ENCODE measurements at places on chromosomes 7 and 10.

GRCh38 chr7:150778738-150779301 is 21.3 kb downstream of the TMEM176B start:
- DNase-seq, result peak; percentile 29

DNA sequence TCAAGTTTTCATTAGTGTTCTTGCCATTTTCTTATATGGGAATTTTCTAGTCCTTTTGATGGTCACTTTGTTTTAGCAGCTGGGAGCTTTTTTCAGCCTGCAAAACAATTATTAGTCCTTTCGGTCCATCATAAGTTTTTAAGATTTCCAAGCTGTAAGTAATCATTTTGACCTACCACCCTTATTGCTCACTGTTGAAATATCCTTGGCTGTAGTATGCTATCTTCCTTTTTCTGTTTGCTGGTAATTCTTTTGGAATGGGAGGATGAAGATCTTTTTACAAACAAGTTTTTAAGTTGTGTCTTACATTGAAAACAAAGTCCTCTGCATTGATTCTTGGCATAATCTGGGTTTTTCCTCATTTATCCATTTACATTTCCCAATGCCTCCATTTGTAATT is 24.0 kb downstream of the BZW2 start:
- no peak for DNase-seq

DNA sequence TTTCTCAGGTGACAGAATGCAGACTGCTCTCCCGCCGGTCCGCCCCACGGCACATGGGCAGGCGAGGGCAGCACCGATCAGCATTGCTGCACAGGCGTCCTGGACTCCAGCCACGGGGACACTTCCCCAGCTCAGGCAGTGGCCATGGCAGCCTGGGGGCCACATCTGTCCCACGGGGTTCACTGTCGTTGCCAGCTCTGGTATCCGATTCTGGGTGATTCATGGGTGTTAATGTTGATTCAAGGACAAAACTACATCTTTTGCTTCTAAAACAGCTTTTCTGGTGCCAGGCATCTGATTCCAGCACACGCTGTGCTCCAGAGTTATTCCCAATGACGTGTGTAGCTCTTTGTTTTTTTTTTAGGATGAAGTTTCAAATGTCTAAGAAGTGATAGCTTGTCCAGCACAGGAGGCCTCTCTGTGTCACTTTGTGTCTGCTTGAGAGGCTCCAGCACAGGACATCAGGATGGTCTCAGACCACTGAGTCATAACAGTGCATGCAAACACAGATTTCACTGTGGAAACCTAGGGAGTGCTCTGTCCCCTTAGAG is 218.0 kb downstream of the WDR37 start:
- no peak for DNase-seq

- DNase-seq, result no peak
Observed at GRCh38 chr7:122643250-122643649, 55.7 kb downstream of the RNF133 start.

GRCh38 chr10:32298075-32298812 is 48.7 kb downstream of the EPC1 start:
- DNase-seq, result no peak

GRCh38 chr10:52346394-52347326 is 32.6 kb downstream of the DKK1 start:
- no peak for DNase-seq

DNA sequence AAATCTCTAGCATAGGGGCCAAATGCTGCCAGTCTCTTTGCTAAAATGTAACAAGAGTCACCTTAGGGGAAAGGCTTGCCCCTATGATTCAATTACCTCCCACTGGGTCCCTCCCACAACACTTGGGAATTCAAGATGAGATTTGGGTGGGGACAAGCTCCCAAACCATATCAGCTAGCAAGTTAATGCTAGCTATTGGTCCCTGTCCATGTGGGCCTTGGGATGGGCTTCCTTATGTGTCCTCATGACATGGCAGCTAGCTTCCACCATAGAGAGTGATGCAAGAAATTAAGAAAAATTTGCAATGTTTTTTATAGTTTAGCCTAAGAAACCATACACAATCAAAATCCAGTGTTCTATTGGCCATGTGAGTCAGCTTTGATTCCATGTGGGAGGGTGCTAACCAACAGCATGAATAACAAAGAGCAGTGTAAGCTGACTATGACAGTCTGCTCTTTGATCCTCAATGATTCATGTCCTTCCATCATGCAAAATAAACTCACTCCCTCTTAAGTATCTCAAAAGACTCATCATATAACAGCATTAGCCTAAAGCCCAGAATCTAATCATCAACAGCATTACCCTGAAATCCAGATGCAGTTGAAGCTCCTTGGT is 21.7 kb upstream of the ZNF365 start:
- no peak for DNase-seq

DNA sequence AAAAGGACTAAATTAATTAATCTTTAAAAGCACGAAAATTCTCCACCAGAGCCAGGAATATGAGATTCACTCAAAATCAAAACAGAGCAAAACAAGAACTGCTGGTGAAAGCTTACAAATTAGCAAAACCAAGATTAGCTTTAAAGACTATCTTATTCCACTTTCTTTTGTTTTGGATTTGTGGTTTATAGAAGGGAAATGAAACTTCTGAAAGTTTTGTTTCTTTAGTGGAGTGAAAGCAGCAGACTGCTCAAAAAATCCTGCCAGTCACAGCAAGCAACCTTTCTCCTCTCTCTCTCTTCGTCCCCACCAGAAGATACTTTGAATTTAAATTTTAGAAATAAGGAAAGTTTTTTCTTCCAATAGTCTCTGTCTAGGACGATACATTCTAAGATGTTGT is 7.8 kb downstream of the ACTA2 start:
- DNase-seq, result no peak

- DNase-seq, result no peak
Observed at GRCh38 chr7:22481726-22482125, 18.3 kb downstream of the STEAP1B start.

GRCh38 chr10:98370831-98371820 is 43.9 kb downstream of the PYROXD2 start:
- no peak for DNase-seq

GRCh38 chr7:131508754-131509486 is 47.5 kb downstream of the PODXL start:
- no peak for DNase-seq

DNA sequence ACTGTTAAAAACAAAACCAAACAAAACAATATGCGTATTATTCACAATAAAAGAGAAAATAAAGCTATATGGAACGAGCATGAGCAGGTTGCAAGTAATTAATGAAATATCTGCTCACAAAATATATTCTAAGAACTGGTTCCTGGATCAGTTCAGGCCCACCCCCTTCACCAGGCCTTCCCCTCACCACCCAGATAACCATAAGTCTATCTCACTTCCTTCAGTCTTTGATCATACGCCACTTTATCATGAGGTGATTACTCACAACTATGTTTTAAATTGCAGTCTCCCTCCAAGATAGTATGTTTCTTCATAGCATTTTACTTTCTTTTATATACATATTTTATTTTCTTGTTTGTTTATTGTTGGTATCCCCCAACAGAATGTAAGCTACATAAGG is 263.1 kb upstream of the HGF start:
- no peak for DNase-seq

DNA sequence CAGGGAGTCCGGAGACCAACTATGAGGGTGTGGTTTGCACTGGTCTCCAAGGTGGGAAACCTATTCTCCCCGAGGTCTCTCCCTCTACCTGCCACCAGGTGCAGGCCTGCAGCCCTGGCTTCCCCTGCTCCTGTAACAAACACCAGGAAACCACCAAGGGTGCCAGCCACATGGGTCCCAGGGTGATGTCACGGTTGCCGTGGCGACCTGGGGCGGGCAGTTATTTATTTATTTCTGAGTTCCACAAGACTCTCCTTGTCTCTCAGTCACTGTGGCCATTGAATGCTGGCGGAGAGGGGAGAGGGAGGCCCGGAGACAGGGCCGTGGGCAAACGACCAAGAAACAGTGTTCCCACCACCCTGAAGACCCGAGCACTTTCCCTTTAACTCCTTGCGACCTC is 27.0 kb downstream of the MMD2 start:
- DNase-seq, result no peak

- DNase-seq, result no peak
Observed at GRCh38 chr10:50506861-50507573, 116.7 kb downstream of the SGMS1 start.

- peak; percentile 46 for DNase-seq
Observed at GRCh38 chr10:121310151-121310711, 288.0 kb downstream of the FGFR2 start.

- no peak for DNase-seq
Observed at GRCh38 chr10:36577126-36577525, 548.3 kb upstream of the ANKRD30A start.

DNA sequence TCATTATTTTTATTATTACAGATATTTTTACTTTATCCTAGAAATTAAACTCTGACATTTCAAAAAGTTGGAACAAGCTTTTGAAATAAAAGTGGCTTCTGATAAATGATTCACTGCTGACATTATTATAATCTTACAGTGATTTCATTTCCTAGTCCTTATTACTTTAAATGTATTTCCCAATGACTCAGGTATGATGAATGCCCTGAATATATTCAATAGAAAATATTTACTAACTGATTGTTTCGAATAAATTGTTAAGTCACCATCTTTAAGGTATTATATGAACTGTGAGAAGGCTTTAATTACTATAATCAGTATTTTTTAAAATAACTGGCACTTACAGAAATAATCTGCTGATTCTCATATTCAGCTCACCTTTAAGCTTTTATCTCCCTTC is 21.6 kb downstream of the DKK1 start:
- DNase-seq, result no peak

DNA sequence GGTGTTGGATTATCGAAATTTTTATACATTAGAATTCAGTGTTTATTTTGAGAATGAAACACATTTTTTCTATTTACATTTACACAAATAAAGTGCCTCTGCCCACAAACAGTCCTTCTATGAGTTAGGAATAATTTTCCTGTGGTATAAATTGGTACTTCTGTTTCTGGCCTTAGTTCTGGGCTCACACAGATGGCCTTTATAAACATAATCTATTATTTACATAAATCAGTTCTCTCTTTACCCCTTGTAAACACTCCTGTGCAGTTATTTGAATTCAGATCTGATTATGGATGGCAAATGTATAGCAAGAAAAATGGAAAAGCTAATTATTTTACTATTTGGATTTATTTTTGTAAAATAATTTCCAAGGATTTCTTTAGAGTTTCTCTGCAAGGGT is 143.2 kb downstream of the PRKG1 start:
- DNase-seq, result no peak

GRCh38 chr10:96587264-96588059 is 650 bp upstream of the TM9SF3 start:
- no peak for DNase-seq

GRCh38 chr10:132048294-132048667 is 17.5 kb upstream of the JAKMIP3 start:
- DNase-seq, result no peak

GRCh38 chr10:76916536-76916935 is 721.1 kb downstream of the KCNMA1 start:
- no peak for DNase-seq

GRCh38 chr7:16350634-16351033 is 70.7 kb downstream of the CRPPA start:
- DNase-seq, result no peak

GRCh38 chr7:73742753-73743641 is 4.4 kb upstream of the ABHD11 start:
- peak; percentile 39 for DNase-seq

- no peak for DNase-seq
Observed at GRCh38 chr7:41566581-41566980, 136.3 kb downstream of the INHBA start.

GRCh38 chr10:108064746-108065260 is 900.3 kb upstream of the SORCS1 start:
- no peak for DNase-seq

- no peak for DNase-seq
Observed at GRCh38 chr7:111718886-111719285, 156.6 kb upstream of the IMMP2L start.

DNA sequence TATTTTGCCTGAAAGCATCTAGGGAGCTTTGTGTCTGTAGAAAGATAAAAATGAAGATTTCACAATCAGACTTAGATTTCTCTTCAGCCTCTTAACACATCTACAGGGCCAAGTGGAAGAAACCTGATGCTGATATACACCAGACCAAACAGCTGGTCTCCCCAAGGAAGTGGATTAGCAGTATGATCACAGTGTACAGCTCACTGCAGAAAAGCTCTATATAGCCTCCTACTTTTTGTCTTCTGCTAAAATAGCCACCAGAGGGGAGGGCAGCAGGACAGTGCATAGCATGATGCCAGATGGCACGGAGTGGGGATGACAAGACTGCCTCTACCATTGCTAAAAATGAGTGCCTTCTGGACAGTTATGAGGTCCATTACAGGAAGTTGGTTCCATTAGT is 16.0 kb downstream of the FAM13C start:
- DNase-seq, result no peak

DNA sequence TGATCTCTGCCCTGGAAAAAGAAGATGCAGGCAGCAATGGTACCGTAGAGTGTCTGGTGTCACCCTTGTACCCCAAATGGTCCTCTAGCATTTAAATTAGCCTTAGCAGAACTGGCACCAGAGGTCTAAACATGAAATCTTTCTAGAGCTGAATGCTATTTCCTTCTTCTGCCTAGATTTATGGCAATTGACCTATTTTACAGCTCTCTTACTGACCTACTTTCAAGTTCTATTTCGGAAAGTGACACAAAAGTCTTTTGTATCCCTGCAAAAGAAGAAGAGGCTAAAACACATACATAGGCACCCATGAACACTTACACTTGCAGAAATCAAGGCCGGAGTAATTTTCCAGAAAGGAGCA is 10.1 kb upstream of the ADAM12 start:
- DNase-seq, result no peak

DNA sequence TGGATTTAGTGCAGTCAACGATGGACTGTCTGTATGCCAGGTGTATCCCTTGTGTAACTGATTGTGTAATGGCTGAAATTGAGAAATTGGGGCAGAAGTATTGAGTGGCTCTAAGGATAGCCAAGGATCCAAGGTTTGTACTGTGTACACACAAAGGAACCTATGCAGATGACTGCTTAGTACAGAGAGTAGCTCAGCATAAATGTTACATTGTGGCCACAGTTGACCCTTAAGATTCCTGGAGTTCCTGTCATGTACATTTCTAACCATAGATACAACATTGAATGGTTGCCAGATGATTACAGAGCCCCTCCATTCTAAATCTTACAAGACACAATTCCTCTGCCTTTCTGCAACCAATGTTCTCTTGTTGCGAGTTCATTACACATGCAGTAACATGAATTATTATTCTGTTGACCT is 25.3 kb downstream of the CCDC126 start:
- DNase-seq, result no peak

GRCh38 chr7:25720427-25720826 is 431.6 kb upstream of the NFE2L3 start:
- DNase-seq, result no peak
